MG63 (cell line): ENCODE measurements at places on chromosomes 7 and 10.
A peak's percentile ranks its signal among the peaks of the same experiment; 100 is the strongest.

DNA sequence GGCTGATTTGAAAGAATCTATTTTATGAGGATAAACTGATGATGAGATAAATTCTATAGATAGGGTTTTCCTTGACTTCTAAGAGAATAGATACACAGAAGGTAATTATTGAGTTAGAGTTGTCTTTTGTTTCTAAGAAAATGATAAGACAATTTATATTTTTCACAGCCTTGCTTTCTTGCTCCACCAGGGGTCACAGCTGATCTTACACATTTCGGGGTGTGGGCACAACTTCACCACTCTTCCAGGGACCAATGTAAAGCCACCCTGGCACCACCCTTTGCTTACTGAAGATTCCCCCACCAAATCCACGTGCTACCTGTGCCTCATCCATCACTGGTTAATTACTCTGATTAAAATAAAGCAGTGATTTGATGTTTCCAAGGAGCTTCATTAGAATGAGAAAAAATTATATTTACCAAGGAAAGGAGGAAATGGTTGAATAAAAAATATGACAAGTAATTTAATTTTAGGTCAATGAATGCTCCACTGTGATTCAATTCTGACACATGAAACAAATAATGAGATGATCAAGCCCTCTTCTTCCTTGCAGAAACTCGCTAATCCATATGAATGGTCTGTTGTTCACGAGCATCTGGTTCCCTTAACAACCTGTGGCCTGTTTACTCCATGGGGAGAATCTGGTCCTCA, 177.3 kb upstream of the TNS3 start:
- no peak for DNase-seq

GRCh38 chr7:26860361-26860760, 4.0 kb downstream of the SKAP2 start:
- no peak for DNase-seq

GRCh38 chr7:37393476-37393875, 55.2 kb downstream of the ELMO1 start:
- DNase-seq: no peak

- DNase-seq: no peak
Observed at GRCh38 chr7:28180031-28180363, 598 bp downstream of the JAZF1 start.

DNA sequence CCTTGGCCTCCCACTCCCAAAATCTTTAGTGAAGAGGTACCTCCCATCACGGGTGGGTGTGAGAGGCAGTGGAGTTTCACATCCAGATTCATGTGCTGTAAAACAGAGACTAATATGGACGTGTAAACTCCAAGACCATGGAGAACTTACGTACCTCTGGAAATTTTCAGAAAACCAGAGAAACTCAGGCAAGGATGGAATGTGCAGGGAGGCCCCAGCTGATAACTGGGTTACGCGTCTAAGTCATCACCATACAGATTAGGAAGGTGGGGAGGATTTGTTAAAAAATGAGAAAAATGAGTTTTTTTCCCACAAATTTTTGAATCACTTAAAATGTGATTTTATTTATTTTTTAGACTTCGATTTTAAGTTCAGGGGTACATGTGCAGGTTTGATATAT, 16.3 kb upstream of the STN1 start:
- no peak for DNase-seq

DNA sequence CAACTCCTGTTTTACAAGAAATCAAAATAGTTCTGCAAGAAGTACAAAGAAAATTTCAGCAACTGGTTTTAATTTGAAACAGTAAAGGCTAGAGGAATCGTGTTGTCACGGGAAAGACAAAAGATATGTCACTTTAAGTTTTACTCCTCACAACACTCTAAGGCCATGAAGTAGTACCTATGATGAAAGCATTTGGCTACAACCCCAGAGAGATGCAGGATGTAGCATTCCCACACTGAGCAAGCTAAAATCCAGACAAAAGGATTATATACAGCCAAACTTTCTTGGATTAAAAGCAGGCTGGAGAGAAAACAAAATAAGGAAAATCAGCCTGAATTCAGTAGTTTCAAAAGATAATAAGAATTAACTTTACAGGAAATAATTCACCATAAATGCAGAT, 245.5 kb upstream of the STEAP1 start:
- no peak for DNase-seq

DNA sequence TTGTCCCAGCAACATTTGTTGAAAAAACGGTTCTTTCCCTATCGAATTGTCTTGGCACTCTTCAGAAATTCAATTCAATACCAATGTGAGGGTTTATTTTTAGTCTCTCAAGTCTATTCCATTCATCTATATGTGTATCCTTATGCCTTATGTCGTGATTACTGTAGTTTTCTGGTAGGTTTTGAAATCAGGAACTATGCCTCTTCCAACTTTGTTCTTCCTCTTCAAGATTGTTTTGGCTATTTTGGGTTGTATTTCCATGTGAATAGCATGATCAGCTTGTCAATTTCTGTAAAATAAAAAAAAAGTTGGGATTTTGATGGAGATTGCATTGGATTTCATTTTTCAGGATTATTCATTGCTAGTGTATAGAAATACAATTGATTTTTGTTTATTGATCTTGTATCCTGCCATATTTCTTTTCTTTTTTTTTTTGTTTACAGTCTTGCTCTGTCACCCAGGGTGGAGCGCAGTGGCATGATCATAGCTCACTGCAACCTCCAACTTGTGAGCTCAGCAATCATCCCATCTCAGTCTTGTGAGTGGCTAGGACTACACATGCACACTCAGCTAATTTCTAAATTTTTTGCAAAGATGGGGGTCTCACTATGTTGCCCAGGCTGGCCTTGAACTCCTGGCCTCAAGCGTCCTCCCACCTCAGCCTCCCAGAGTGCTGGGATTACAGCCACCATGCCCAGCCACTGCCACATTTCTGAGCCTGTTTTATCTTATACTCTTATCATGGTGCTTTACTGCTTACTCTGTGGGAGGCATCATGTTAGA, 46.2 kb upstream of the MKLN1 start:
- no peak for DNase-seq

GRCh38 chr7:146455091-146455655, 338.6 kb downstream of the CNTNAP2 start:
- no peak for DNase-seq

GRCh38 chr10:93826355-93826754, 67.4 kb upstream of the SLC35G1 start:
- peak; percentile 26 for DNase-seq

GRCh38 chr10:71531485-71532446, 135.0 kb downstream of the CDH23 start:
- DNase-seq: no peak

- DNase-seq: no peak
Observed at GRCh38 chr10:74871595-74872382, 45.4 kb downstream of the KAT6B start.

GRCh38 chr7:37945336-37945735, 24.9 kb downstream of the EPDR1 start:
- DNase-seq: peak; percentile 7

- no peak for DNase-seq
Observed at GRCh38 chr7:26034391-26034790, 117.6 kb upstream of the NFE2L3 start.

DNA sequence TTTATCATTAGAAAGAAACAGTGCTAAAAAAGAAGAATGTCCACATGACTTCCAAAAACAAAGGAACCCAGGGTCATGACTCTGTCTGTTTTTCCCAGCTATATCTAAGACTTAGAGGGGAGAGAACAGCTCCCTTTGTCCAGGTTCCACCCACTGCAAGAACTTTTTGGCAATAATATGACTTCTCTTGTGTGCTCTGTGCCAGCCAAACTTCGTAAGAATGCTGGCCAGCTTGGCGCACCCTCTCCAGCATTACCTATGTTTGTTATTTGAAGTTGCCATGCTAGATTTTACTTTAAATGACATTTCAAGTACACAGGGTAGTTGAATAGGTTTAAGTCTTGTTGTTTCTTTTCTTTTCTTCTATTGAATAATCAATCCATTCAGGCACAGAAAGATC, 371.4 kb downstream of the KCNMA1 start:
- no peak for DNase-seq

GRCh38 chr10:118730756-118731456, 23.9 kb downstream of the CACUL1 start:
- DNase-seq: no peak

DNA sequence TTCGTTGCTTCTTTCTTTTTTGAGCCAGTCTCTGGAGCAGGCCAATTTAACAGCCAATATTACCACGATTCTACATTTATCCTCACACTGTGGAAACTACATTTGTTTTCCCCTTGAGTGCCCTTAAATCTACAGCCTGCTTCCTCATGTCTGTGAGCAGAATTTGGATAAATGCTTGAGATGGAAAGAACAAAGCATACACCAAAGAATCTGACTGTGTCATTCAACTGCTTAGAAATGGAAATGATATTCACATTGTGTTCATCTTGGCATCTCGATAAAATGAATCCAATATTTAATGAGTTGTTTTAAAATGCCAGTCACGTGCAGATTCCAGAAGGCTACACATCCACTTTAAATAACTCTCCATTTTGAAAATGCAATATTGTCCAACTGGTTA, 41.0 kb upstream of the GSDME start:
- no peak for DNase-seq

DNA sequence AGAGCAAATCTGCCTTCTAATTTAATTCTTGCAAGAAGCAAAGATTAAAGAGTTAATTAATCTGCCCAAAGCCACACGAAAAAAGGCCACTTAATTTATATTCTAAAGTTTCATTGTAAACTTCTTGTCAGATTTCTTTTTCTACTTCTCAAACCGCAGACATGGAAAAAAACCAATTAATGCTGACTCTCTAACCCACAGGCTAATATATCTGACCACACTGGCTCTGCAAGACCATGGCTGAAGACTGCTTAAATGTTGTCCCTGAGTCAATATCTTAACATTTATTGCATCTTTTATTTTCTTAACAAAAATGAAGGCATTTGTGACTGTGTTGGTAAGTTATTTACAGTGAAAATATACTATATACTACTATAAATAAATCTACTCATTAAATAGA, 234.0 kb upstream of the SP8 start:
- DNase-seq: no peak

GRCh38 chr7:100561491-100562194, 12.1 kb downstream of the SAP25 start:
- no peak for DNase-seq

GRCh38 chr10:77156406-77156879, 481.2 kb downstream of the KCNMA1 start:
- peak; percentile 47 for DNase-seq

- DNase-seq: no peak
Observed at GRCh38 chr7:121516821-121517220, 120.7 kb upstream of the FAM3C start.

DNA sequence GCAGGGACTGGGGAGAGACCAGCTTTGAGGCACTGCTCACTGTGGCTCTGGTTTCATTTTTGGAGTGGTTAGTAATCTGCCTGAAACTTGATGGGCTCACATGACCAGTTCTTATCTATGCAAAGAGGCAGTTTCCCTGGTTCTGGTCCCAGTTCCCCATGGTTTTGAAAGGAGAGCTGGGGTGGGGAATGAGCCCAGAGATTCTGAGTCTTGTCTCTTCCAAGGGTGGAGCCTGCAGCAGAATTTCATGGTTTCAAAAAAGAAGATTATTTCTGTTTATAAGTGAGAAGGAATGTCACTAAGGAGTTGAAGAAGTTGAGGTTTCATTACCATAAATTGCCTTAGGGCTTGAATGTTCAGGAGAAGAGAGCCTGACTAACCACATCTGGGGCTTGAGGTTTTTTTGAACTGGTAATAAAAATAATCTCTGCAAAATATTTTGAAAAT, 190.2 kb upstream of the HABP2 start:
- peak; percentile 56 for DNase-seq
